ENCODE measurements at places on chromosomes 7 and 10.
A peak's percentile ranks its signal among the peaks of the same experiment; 100 is the strongest.

- no peak for DNase-seq
Observed at GRCh38 chr10:61891906-61892585, 9.5 kb upstream of the ARID5B start.

GRCh38 chr7:156496865-156497264 lies 143.7 kb upstream of the RNF32 start:
- no peak for DNase-seq

GRCh38 chr7:132865366-132866143 lies 216.3 kb downstream of the CHCHD3 start:
- no peak for DNase-seq

DNA sequence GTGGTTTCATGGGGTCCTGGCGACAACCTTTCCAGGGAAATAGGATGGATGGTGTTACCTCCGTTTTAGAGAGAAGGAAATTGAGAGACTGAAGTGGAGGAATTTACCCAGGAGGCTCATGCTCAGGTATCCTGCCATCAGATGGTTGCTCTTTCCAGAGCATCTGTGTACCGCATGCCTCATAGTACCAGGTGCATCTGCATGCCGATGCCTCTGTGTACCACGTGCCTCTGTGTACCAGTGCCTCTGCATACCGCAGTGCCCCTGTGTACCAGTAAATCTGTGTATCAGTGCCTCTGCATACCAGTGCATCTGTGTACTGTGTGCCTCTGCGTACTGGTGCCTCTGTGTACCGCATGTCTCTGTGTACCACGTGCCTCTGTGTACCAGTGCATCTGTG lies 3.2 kb downstream of the VWA2 start:
- no peak for DNase-seq

DNA sequence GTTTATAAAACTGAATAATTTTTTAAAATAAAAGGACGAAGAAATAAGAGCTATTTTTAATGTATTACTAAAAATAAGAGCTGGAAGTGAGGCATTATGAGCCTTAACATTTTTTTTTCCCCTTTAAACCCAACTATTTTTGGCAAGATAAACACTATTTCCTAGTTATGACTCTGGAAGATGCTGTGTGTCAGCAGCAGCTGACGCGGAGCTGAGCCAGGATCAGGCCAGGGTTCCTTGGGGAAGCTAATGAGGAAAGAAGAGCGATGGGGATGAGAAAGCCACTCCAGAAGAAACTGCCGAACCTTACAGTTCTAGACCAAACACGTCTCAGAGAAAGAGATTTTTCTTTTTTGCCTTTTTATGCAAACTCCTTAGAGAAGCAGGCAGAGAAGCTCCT lies 85.9 kb downstream of the USP6NL start:
- DNase-seq = no peak

DNA sequence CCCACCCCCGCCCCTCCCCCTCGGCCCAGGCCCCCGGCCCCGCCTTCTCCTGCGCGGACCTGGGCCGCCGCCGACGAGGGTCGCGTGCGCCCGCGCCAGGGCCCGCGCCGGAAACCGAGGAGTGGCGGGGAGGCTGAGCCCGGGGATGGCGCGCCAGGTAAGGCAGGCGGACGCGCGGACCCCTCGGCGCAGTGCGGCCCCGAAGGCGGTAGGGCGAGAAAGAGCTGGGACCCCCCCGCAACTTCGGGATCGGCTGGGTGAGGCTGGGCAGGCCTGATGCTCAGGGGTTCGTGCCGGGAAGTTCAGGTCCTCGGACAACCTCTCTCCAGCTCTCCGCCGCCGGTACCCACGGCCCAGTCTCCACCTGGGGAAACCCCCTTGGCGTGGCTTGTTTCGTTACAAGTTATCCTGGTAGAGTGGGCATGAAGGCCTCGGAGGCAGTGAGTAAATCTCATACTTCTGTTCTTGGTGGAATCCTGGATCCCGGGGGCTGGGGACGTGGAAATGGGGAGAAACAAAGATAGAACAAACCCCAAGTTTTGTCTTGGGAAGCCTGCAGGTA lies 58.4 kb downstream of the ZNF467 start:
- no peak for DNase-seq

GRCh38 chr10:110724116-110724921 lies 80.2 kb downstream of the RBM20 start:
- DNase-seq = no peak

GRCh38 chr7:30363778-30364563 lies 79.6 kb downstream of the ZNRF2 start:
- DNase-seq = no peak

- peak; percentile 28 for DNase-seq
Observed at GRCh38 chr7:101557978-101558741, 70.9 kb downstream of the MYL10 start.

GRCh38 chr10:118017071-118017740 lies 29.5 kb downstream of the RAB11FIP2 start:
- DNase-seq = no peak

GRCh38 chr7:135247746-135248471 lies 14.3 kb downstream of the STRA8 start:
- DNase-seq = peak; percentile 24

Measured in ecto neural progenitor cell (in vitro differentiated cells).